ENCODE measurements at places on chromosomes 1 and 21.
A peak's percentile ranks its signal among the peaks of the same experiment; 100 is the strongest.

DNA sequence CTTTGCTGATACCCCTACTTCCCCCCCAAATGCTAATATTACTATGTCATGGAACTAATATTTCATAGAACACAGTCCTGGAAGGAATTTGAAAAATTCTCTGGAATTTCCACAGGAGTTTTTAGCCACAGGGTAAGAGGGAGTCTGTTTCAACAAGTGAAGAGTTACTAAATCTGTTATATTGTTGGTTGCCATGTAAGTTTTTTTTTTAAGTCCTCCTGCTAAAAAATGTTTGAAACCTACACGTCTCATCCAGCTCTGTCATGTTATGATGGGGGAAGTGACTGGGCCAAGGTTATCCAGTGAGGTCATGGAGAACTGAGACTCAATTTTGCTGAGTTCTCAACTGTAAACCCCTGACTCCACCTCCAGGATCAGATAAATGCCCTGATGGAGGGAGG, 60.8 kb upstream of the USP24 start:
- no peak for DNase-seq

DNA sequence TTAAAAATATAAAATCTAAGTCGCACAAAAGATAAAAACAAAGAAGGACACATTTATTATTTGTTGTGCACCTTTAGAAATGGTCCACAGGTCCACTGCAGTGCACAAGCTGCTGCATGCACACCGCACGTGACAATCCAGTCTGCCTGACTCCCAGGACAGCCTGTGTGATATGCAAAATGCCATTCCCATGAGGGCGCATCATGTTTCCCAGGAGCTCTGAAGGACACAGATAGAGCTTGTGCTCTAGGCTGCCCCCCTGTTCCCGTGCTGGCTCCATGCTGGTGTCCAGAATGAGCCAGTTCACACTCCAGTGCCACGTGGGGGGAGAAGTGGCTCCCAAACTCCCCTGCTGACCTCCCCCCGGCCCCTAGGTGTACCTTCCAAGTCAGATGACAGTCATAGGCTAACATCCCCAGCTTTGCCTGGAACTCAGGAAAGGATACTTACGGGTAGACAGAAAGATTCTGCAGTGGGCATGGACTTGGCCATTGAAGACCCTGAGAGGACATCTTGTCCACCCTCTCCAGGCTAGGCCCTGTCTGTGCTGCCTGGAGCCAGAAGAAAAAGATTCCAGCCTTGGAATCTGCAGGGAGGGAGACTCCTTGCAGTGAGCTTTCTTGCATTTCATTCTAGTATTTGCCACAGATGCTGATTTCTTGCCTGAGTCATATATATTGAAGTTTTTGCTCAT, 26.3 kb downstream of the RAB7B start:
- no peak for DNase-seq

DNA sequence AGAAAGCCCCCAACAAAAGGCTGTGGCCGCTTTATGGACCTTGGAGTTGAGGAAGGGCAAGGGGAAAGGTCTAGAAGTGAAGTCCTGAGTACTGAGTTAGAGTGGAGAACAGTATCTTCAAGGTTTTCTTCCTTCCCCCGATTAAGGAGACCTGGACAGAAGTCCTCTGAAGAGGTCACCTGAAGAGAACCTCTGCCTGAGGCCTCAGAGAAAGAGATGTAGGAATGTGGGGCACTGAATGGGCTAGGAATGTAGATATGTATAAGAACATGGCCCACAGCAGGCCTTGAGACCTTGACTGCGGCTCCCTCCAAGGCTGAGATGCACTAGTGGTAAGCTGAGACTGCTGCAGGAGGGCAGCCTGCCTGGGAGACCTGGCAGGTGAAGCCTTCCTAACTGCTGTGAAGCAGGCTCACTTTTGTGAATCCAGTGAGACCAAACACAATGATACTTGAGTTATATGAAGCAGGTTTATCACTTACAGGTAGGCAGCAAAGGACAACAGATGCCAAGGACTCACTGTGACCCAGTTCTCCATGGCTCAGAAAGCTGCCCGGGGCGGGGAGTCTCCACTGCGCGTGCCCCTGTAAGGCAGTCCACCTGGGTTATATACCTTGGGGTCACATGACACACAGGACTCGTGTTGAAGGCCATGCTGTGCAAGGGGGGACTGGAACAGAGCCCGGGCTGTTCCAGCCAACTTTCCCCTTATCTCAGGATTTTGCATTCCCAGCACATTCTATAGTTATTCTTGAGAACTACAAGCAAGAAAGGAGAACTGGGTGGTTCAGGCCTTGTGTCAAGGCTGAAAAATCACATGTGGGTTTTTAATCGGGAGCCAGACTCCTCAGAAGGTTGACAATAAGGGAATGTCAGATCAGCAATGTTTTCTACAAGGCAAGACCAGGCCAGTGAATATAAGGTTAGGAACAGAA, 78.8 kb upstream of the PPM1J start:
- DNase-seq, result no peak

- DNase-seq, result no peak
Observed at GRCh38 chr1:170545476-170545875, 13.5 kb downstream of the GORAB start.

DNA sequence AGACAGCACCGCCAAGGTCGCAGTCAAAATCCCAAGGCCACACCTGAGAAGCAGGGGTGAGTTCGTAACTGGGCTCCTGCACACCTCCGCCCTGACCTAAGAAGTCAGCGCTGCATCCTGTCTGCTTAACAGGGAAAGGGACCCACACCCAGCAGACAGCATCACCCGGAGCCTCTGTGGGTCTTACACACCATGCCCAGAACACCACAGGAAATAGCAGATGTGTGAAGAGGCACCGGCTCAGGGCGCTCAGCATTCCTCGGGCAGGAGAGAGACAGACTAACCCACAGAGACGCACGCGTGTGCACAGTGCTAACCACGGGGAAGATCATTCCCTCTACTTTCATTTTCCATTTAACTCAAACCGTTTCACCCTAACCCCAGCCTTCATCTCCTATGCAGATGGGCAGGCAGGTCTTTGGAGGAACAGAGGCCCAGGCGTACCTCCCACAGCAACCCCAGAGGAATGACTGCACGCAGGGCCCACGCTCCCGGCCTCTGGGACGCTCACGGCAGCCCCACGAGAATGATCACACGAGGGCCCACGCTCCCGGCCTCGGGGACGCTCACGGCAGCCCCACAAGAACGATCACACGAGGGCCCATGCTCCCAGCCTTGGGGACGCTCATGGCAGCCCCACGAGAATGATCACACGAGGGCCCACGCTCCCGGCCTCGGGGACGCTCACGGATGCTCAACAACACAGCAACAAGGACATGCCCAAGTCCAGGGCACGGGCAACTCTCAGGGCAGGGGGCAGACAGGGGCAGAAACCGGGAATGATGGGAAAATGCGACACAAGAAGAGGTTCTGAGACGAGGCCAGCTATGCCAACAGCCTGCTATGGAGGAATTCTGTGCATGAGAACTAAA, 20.9 kb downstream of the POFUT2 start:
- DNase-seq, result peak; percentile 74

GRCh38 chr1:95043141-95043980, 29.4 kb downstream of the ALG14 start:
- peak; percentile 92 for DNase-seq

GRCh38 chr1:116314305-116314919, 58.6 kb upstream of the ATP1A1 start:
- no peak for DNase-seq

DNA sequence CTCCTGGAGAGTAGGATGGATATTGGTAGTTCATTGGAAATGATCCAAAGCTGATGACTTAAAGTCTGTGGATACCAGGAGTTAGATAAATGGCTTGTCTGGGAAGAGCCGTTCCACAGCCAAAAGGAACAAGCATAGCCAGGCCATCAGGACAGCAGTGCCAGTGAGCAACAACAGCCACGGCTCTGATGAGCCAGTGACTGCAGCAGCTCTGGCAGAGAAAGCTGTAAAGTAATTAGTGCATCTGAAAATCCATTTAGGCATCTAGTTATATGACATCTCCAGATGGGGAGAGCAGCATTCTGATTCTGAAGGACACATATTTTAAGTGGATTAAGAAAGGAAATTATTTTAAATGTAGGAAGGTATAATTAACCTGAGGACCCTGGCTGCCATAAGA, 256.2 kb upstream of the PLXNA2 start:
- DNase-seq, result no peak

DNA sequence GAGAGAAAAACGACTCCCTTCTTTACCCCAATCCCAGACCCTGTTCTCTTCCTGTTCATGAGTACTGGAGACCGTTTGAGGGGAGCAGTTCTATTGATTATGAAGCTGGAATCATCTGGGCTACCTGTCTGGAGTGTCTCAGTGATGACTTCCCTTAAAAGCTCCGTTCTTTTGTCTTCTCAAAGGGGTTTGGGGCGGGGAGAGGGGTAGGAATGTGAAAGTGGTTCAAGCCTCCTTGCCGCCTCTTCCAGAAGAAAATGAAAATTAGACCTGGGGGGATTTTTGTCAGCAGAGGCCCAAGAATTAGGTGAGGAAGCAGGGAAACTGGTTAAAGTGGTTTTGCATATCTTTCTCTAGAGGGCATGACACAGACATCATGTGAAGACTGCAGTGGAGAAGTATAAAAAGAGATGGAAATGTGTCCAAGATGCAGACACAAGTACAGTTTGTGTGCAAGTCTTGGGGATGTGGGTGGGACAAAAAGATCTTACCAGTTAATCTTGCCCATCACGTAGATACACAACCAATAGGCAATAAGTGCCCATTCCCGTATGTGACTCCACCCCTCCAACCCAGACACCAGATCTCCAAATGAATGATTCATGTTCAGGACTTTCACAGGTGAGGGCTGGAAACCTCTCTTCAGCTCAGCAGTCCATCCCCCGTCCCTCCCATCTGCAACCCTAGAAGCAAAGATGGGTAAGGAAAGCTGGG, 470 bp upstream of the MTMR11 start:
- no peak for DNase-seq

GRCh38 chr1:1219341-1219740, 5.4 kb upstream of the TNFRSF4 start:
- peak; percentile 90 for DNase-seq

DNA sequence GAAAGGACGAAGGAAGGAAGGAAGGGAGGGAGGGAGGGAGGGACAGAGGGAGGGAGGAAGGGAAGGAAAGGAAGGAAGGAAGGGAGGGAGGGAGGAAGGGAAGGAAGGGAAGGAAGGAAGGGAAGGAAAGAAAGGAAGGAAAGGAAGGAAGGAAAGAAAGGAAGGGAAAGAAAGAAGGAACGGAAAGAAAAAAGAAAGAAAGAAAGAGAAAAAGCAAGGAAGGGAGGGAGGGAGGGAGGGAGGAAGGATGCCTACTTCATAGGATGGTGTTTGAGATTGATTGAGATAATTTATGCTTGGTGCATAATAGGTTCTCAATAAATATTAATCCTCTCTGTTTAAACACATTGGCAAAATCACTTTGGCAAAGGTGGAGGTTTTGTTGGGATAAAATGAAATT, 61.2 kb downstream of the WDR64 start:
- no peak for DNase-seq

GRCh38 chr1:143643148-143643885, 328.5 kb downstream of the FAM72C start:
- DNase-seq, result no peak

- DNase-seq, result no peak
Observed at GRCh38 chr1:42136466-42136865, 16.7 kb upstream of the GUCA2B start.

DNA sequence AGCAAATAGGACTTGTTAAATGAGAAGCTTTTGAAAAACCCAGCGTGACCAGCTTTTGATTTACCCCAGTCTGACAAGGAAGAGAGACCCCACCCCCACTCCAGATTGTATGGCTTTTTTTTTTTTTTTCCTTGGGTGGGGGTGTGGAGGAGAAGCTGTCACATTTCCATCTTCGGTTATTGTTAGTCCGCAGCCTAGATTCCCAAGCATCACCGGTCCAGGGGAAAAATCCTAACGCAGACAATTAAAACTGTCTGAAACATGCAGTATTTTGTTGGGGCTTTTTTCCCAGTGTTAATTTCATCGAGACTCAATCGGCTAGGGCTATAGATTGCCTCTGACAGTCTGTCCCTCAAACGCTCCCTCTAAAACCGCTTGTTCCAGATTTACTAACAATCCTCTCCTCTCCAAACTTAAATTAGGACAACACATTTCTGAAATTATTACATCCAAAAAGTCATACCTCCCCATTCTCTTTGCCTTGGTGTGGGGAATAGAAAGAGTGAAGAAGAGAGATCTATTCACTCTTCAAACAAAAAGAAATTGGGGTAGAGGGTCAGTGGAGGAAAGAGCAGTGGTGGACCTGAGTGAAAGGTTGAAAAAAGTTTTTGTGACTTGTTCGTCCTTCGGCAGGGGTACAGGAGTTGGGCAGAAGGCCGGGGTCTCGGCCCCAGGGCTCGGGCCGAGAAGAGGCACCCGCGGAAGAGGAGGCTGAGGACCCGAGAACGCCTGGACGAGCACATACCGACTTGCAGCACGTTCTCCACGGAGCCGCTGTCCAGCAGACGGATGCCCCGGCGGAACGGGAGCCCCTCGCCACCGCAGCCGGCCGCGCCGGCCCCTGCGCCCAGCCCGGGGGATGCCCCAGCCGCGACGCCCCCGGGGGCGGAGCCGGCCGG, 1.1 kb downstream of the ZSWIM5 start:
- DNase-seq, result peak; percentile 68

GRCh38 chr1:227378181-227378580, 59.9 kb upstream of the CDC42BPA start:
- no peak for DNase-seq

DNA sequence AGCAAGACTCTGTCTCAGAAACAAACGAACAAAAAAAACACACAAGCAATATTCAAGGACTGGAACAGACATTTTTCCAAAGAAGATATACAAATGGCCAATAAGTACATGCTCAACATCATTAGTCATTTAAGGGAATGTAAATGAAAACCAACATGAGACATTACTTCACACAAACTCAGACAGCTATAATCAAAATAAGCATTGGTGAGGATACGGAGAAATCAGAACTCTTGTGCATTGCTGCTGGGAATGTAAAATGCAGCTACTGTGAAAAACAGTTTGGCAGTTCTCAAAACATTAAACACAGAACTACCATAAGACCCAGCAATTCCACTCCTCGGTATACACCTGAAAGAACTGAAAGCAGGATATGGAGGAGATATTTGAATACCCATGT, 15.4 kb downstream of the NOL9 start:
- no peak for DNase-seq

- DNase-seq, result no peak
Observed at GRCh38 chr21:46191686-46192575, 7.7 kb upstream of the SPATC1L start.

- no peak for DNase-seq
Observed at GRCh38 chr21:37619464-37619974, 252.9 kb downstream of the DYRK1A start.

GRCh38 chr1:69982992-69983391, 222.4 kb downstream of the LRRC40 start:
- DNase-seq, result no peak

DNA sequence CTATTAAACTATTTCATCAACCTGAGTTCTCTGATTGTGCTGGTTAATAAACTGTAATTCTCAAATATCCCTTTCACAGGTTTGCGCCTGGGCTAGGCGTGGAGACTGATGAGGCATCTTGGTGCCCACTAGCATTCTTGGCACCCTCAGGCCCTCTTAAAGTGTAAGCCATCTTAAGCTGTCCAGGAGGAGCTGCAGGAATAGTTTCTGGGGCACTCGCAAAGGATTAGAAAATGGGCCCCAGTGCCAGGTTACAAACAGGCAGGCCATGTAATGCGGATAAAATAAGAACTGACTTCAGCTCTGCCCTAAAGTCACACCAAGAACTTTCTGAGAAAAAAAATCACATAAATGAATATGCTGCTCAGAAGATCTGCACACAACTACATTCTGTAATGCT, 1.1 kb downstream of the CASQ2 start:
- no peak for DNase-seq

Measured in activated effector memory CD4-positive, alpha-beta T cell treated with anti-CD3 and anti-CD28 coated beads, Interleukin-2, amount 50 U/mL, for 16 hours (primary cell).